ENCODE measurements at places on chromosomes 5 and 9. TPM values are rescaled to one million over a fixed set of nuclear protein-coding genes. Genes with fewer than 3 reads are reported as not detected.

CER1 gene
- total RNA-seq = not detected

TBC1D9B gene
- 24.1 TPM for total RNA-seq

ZNF366 gene
- total RNA-seq = 0.82 TPM

TAF11L12 gene
- total RNA-seq = not detected

HRH2 gene
- total RNA-seq = 3.3 TPM
